T-helper 2 cell (primary cell): ENCODE measurements at places on chromosomes 2 and 18.

DNA sequence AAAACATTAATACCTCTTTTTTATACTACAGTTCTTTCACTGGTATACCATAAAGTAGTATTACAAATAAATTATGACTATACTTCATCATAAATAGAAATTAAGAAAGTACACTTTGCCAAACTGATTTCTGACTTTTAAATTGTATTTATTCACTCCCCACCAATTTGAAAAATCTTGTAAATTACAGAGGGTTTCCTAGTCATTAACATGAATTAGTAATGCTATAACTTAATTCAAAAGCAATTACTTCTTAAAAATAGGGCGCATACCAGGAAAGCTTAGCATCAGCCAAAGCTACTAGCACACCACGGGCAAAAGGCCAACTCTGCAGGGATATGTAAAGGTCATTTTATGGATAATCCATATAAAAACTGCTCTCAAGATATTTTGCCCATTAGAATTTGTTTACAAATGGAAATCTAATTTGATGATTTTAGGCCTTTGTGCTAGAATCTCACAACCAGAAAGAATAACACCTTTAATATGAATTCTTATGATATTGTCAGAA is 142.3 kb downstream of the PIGN start:
- no peak for DNase-seq

DNA sequence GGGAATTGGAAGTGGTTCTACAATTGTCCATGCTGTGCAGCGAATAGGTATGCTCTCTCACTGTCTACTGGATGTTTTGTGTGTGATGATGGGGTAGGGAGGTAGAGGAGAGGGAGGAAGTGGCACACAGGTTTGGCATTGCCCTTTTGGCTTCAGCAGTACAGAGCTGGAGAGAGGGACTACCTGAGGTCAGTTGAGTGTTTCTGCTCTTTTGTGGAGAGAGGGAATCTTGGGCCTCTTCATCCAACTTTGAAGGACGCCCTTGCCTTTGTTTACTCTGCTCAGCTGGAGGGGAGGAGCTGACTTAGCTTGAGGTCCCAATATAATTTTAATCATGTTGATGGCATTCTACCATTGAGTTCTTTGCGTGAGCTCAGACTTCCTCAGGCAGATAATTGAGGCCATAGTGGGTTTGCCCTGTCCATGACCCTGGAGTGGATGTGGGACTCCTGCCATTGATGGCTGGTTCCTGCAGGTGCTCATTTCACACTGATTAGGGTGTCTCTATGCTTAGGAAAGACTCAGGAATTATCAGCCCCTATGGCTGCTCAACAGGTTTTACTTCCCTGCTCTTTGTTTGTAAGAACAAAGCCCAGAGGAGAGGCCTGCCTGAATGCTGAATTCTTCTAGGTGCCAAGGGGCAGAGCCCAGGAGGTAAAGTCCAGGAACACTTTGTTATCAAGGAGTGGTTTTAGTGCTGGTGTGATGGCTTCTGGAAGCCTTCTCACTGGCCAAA is 7.2 kb downstream of the RPIA start:
- no peak for DNase-seq

- no peak for DNase-seq
Observed at GRCh38 chr2:144455987-144456386, 63.9 kb downstream of the ZEB2 start.

DNA sequence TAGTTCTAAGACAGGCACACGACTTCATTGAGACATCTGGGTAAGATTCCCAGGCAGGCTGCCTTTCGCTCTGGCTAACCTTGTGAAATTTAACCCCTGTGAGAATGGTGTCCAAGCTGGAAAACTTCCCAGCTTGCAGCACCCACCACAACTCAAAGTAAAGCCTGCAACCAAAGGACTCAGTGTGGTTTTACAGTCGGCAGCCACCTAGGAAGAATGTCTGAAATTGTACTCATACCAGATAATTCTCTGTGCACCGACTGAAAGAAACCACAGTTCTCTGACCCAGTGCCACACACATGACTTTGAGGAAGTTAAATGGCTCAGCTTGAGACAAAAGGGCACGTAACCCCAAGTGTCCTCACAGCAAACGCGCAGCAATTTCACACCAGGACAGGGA is 125.7 kb downstream of the RBMS1 start:
- no peak for DNase-seq

- no peak for DNase-seq
Observed at GRCh38 chr2:154704991-154705390, 6.5 kb downstream of the KCNJ3 start.

- DNase-seq, result peak; percentile 78
Observed at GRCh38 chr2:225010804-225011203, 31.5 kb downstream of the DOCK10 start.

GRCh38 chr2:240788482-240788881 is 31.5 kb downstream of the KIF1A start:
- DNase-seq, result no peak
